GM23338 (cell line): ENCODE measurements at places on chromosomes 4 and X. TPM values are rescaled to one million over a fixed set of nuclear protein-coding genes. Genes with fewer than 3 reads are reported as not detected.
A peak's percentile ranks its signal among the peaks of the same experiment; 100 is the strongest.

ARX gene
- not detected in 2 replicates for total RNA-seq

TEX13C gene
- 0.07 and 0.08 TPM in 2 replicates for total RNA-seq

ZDHHC15 gene
- total RNA-seq: 4.3 and 4.7 TPM in 2 replicates

CENPU gene
- 77.0 and 88.3 TPM in 2 replicates for total RNA-seq

KLHL34 gene
- 1.1 and 1.9 TPM in 2 replicates for total RNA-seq

AMBN gene
- not detected in 2 replicates for total RNA-seq

AKAP4 gene
- total RNA-seq: not detected in 2 replicates

NAT8L gene
- total RNA-seq: 7.7 and 9.7 TPM in 2 replicates

STARD8 gene
- 3.5 and 5.6 TPM in 2 replicates for total RNA-seq

DNA sequence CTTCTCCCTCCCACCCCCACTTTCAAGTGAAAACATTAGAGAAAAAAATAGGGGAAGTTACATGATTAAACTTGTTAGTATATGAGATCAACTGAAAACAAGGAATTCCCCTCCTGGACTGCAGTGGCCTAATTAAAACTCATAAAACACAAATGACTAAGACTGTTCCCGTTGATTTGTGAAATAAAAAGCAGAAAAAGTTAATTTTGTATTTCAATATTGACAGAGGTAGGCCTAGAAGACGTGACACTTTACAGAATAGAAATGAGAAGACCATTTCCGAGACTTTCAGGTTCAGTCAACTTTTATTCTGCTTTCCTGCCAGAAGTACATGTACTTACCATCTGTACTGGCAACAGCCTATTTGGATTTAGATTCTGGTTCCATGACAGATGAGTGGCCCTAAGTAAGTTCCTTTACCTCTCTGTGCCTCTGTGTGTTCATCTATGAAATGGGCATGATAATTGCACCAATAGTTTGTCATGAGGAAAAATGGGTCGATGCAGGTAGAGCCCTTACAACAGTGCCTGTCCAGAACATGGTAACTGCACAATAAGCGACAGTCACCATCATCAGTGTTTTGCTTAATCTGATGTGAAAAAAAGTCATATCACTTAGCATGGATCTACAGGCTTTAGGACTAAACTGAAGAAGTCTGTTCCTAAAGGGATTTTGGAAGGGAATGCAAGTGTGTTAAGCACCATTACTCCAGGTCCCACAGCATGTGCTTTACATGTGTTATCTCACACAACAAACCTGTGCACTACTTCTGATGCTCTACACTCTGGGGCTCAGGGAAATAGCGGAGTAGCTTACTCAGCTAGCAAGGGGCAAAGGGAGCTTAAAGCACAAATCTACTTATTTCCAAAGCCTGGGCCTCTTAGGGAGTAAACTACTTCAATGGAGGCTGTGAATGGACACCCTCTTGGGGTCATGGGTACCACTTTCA lies 562.3 kb upstream of the DIPK2B start:
- DNase-seq: no peak

DNA sequence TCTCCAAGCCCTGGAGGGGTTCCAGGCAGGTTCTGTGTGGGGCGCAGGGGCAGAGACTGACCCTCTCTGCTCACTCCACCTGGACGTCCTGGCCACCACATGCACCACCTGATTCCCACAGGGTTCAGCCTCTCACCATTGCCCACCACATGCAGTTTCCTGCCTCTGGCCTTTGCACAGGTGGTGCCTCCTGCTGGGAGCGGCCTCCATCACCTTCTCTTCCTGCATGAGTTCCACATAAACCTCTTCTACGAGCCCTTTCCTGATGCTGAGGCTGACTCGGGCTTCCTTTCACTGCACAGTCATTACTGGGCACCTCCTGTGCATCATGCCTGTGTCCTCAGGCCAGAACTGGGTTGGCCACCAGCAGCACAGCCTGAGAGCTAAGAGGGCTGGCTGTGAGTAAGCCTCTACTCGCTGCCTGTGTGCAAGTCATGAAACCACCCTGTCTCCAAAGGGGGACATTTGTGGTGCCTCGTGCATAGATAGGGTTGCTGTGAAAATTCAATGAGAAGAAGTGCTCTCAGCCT lies 19.9 kb downstream of the MAN2B2 start:
- no peak for DNase-seq

GRCh38 chr4:103567591-103567990 lies 152.2 kb downstream of the TACR3 start:
- no peak for DNase-seq

GRCh38 chrX:36407836-36408235 lies 488.3 kb downstream of the CFAP47 start:
- DNase-seq: no peak

DNA sequence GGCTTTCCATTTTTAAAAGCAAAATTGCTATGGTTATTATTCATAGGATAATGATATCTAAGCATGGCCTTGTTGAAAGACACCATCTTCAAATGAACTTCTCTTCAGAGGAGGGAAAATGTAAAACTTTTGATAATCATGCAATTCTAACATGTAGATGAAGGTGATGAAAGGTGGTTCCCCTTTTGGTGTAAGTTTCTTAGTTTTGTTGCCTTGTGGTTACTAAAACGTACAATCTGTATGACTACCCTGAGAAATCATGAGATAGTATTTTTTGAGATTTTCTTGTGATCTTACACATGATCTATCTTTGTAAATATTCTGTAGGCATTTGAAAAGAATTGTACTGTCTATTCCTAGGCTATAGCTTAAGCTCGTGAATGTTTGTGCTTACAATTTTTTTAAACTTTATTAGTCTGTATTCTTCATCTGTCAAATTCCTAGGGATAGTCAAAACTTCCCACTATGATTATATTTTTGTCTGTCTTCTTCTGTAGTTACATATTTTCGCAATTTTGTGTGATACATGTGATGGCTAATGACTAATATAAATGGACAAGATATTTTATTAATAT lies 47.5 kb downstream of the PTPN13 start:
- no peak for DNase-seq

DNA sequence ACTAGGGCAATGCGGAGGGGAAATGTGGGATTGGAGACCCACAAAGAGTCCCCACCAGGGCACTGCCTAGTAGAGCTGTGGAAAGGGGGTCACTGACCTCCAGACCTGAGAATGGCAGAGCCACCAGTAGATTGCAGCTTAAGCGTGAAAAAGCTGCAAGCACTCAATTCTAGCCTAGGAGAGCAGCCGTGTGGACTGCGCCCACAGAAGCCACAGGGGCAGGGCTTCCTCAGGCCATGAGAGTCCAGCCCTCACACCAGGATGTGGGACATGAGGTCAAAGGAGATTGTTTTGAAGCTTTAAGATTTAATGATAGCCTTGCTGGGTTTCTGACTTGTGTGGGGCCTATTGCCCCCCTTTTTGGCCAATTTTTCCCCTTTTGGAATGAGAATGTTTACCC lies 379.0 kb downstream of the INPP4B start:
- no peak for DNase-seq

DNA sequence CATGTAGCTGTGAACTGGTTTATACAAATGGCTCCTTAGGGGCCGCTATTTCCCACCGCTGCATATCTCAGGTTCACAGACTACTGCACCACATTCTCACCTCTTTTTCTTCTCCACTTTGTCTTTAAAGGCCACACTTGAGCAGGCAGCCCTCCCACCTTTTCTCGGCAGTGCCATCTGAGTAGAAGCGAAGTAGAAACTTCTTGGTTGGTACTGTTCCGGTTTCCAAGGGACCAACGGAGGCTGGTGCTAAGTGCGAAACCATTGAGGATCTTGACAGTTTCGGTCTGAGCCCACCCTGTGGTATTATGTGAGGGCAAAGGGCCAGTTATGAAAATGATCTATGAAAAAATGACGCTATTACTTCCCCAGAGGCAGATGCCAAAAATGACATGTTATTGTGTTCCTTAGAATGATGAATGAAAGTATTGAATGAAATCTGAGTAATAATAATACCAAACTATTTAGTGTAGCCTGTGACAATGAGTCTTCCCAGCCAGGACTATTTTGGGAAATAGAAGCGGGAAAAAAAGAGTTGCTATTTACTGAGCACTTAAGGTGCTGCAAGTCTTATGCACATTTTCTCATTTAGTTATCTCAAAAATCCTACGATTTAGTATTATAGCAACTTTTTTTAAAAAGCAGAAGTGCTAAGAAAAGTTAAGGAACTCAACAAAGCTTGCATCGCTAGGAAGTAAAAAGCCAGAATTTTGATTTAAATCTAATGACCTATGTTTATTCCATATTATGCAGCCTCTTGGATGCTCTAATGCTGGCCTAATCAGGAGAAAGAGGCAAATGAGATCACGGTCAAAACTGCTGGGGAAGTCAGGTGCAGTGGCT lies 29.6 kb upstream of the CHRNA9 start:
- DNase-seq: no peak

DNA sequence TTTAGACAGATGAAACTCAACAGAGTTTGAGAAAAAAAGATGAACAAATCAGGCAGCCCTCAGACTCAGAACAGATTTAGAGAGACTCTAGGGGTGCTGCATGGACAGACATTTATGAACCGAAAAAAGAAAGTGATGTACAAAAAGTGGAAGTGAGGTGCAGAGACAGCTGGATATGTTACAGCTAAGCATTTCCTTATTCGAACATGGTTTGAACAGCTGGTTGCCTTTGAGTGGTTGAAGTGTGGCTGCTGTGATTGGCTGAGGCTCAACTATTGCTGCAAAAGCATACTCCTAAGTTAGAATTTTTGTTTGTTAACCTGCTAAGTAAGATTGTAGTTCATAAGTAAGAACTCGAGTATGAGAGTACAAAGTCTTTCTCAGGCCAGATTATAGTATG lies 331.5 kb upstream of the PABPC4L start:
- DNase-seq: no peak

DNA sequence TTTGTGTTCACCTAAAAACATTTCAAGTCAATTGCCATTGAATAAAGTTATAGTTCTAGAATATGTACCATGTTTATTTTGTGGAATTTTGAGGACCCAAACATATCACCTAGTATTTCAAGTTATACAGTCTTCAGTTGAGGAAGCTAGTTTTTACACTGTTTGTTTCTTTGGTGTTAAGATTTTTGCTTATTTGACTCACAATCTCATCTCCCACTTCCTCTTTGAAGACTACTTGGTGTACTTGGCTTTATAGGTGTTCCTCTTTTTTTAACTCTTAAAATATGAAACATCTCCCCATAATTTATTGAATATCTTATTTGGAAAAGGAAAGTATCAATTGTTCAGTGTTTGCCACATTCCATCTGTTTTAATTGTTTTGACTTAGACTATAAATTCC lies 675.4 kb downstream of the RAPGEF2 start:
- no peak for DNase-seq

DNA sequence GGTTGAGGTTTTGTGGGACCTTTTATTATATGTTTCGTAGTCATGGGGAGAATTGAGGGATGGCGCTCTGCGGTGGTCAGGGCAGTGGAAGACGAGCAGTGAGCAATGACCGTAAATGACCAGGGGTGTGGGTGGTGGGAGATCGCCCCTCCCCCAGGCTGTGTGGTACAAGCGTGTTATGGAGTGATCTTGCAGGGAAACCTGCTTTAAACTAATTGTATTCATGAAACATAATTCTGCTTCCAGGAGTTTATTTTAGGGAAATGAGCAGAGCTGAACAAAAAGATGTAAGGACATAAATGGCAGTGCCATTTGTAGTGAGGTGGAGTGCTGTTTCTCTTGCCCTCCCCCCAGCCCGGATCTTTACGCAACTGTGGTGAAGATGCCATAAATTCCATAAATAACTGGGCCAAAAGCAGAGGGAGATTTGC lies 20.2 kb downstream of the GYG2 start:
- peak; percentile 11 for DNase-seq

DNA sequence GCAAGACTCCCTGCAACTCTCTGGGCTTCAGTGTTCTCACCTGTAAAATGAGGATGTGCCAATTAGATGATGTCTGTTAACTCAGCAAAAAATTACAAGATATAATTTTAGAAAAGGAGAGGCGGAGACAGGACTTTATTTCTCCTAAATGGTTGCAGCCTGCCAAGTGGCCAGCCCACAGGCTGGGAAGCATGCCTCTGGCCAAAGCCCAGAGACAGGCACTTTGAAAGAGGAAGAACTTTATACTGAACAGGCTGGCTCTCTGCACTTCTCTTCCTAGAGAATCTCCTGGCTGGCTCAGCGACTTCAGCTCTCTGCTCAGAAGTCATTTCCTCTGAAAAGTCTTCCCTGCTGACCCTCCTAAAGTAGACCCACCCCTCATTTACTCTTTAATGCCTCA lies 3.7 kb downstream of the PRDM5 start:
- DNase-seq: peak; percentile 20

- peak; percentile 60 for DNase-seq
Observed at GRCh38 chr4:52234561-52235440, 183.7 kb downstream of the SPATA18 start.

DNA sequence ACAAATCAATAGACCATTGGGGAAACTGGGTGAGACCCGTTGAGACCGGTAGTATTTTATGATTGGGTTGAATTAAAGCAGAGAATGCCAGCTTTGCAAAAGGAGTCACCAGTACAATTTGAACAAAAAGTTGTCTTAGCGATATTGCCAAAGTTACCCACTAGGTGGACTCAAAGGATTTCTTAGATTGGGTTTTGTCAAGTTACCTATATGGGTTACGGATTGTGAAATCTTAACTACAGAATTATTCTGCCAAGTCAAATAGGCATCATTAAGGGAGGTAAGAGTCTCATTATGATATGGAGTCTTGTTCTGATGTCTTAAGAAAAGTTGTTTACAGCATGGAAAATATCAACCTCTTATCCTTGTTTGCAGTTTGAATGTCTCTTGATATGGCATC lies 15.0 kb upstream of the CT47A1 start:
- peak; percentile 26 for DNase-seq

DNA sequence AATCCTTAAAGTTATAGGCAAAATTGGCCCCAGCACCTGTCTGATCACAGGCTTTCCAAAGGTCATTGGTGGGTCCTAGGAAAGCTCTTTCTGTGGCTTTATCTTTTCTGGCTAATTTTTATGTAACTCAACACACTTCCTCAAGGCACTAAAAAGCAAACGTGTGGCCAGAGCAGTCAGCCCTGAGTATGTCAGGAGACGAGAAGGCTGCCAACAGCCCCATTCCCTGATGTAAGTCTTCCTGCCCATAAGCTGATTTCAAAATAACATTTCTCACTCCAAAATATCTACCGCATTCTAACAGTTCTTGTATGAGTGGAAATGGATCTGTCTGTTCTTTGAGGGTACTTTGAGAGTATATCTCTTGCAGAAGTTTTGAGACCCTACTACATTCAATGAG lies 25.5 kb upstream of the FUNDC1 start:
- DNase-seq: no peak

- DNase-seq: no peak
Observed at GRCh38 chr4:14767142-14767541, 235.1 kb upstream of the CPEB2 start.
